T follicular helper cell (primary cell): ENCODE measurements at places on chromosomes 1 and 21.

- no peak for DNase-seq
Measured at GRCh38 chr1:17012775-17013490, 1.2 kb upstream of the ATP13A2 start.

- no peak for DNase-seq
Measured at GRCh38 chr1:153750026-153750995, 22.5 kb downstream of the INTS3 start.

DNA sequence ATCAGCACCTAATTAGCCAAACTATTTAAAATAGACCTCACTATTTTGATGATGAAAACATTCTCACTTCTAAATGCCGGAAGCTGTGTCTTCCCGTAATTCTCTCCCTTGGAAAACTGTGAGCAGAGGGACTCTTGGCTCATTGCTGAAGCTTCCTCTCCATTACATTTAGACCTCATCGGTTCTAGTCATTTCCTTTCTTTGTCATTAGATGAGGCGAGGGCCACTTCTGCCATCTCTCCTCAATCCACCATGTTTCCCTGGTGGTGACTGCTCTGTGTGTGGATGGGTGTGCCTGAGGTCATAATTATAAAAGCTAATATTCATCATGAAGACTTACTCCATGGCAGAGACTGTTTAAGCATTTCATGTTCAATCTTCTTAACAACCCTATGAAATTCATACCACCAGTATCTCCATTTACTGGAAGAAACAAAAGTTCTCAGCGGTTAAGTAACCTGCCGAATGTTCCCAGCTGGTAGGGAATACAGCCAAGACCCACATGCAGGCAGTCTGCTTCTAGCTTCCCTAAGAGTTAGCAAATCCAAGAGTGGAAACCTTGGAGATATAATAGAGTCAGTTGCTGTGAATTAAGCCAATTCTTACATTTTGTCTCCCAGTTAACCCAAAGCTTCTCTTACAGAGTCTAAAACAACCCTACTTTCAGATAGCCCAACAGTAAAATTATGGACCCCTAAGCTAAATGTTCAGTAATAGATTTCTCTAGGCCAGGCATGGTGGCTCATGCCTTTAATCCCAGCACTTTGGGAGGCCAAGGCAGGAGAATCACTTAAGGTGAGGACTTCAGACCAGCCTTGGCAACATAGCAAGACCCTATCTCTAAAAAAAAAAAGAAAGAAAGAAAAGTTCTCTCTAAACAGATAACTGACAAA is 156.2 kb downstream of the ZBTB18 start:
- DNase-seq = no peak

DNA sequence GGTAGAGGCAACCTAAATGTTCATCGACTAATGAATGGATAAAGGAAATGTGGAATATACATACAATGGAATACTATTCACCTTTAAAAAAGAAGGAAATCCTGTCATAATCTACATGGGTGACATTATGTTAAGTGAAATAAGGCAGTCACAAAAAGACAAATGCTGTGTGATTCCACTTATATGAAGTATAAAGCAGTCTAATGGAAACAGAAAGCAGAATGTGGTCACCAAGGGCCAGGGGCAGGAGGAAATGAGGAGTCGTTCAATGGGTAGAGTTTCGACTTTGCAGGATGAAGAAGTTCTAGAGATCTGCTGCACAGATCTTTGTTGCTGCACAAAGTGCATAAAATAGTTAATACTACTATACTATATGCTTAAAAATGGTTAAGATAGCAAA is 7.8 kb downstream of the DIPK1A start:
- no peak for DNase-seq

- DNase-seq = no peak
Measured at GRCh38 chr1:81702903-81703302, 97.8 kb upstream of the ADGRL2 start.

DNA sequence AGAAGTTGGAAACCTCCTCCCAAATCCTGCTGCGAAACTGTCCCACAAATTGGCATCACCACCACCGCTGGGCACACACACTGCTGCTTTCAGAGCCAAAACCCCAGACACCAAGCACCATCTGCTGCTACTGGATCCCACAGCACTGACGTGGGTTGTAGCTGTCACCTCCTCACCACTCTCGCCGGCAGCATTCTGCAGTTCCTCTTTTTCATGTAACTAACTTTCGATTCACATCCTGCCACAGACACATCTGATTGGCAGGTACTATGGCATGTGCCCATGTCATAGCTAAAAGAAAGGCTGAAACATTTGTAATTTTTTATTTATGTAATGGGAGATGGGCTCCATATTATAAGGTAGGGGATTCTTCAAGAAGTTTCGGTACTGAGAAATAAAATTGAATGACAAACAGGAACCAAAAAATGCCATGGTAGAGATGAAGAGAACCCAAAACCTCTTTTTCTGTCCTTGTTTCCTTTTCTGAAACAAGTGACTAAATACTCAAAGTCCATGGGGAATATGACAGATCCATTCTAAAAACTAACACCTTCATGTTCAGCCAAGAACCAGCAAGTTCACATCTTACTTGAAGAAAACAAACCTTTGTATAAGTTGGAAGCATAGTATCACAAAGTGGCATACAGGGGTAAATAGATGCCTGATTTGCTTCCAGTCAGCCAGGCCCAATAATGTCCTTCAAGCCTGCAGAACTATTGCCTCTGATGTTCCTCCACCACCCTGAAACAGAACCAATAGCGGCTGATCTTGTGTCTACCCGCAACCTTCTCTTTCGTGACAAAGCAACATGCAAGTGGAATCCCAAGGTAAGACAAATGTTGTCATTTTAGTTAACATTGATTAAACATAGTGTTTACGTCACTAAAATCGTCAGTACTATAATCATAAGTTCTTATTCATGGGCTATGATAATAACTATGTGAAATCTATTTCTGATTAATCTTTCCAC is 26.6 kb upstream of the RGS13 start:
- DNase-seq = peak; percentile 36

GRCh38 chr1:35688161-35688560 is 30.5 kb downstream of the C1orf216 start:
- DNase-seq = no peak

DNA sequence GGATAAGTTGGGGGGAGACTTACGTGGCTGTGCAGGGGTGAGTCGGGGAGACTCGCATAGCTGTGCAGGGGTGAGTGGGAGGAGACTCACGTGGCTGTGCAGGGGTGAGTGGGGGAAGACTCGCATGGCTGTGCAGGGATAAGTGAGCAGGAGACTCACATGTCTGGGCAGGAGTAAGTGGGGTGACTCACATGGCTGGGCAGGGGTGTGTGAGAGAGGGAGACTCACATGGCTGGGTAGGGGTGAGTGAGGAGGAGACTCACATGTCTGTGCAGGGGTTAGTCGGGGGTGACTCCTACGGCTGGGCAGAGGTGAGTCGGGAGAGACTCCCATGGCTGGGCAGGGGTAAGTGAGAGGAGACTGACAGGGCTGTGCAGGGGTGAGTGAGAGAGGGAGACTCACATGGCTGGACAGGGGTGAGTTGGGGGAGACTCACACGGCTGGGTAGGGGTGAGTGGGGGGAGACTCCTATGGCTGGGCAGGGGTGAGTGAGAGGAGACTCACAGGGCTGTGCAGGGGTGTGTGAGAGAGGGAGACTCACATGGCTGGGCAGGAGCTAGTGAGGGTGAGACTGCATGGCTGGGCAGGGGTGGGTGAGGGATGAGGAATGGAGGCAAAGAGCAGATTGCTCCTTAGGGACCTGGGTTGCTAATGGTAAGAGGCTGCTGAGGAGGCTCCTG is 56.0 kb upstream of the ABCG1 start:
- DNase-seq = no peak

- no peak for DNase-seq
Measured at GRCh38 chr1:29057700-29058099, 66.0 kb downstream of the TMEM200B start.

- DNase-seq = no peak
Measured at GRCh38 chr1:226687426-226687825, 51.7 kb downstream of the ITPKB start.

DNA sequence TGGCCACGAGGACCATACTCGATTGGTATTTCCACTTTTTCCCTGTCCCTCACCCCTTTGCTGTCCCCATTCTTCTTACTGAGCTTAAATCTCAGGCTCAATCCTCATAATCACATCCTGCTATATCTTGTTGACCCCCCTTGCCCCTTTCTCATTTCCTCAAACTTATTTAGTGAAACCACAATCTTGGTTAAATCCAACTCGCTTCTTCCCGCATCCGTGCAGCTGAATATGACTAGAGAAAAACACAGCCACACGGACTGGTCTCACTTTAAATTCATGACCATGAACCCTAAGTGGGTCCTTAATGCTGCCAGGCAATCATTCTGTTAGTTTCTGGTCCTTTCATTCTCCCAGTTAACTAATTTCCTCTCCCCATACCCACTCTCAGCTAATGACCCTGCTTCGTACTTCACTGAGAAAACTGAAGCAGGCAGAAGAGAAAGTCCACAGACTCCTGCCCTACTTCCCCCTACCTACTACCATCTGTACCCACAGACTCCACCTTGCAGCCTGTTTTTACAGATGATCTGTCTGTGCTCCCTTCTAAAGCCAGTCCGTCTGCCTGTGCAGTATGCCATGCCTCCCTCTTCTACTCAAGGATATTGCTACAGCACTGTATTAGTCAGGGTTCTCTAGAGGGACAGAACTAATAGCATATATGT is 96.8 kb upstream of the LMO4 start:
- DNase-seq = no peak

DNA sequence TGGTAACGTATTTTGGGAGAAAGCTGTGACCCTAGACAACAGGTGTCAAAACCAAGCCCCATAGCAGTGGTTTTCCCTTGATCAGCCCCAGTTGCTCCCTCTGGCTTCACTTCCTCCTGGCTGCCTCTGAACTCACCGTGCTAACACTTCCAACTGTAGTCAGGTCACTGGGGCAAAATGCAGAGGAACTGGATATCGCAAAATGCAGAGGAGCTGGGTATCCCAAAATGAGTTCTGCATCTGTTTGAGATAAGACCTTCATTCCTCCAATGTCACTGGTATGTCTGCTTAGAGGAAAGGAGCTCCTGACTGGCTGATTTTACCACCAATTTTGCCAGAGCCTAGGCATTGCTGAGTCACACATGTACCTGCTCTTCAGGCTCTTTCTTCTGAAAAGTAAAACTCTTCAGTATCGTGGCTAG is 19.6 kb upstream of the TACSTD2 start:
- DNase-seq = no peak

DNA sequence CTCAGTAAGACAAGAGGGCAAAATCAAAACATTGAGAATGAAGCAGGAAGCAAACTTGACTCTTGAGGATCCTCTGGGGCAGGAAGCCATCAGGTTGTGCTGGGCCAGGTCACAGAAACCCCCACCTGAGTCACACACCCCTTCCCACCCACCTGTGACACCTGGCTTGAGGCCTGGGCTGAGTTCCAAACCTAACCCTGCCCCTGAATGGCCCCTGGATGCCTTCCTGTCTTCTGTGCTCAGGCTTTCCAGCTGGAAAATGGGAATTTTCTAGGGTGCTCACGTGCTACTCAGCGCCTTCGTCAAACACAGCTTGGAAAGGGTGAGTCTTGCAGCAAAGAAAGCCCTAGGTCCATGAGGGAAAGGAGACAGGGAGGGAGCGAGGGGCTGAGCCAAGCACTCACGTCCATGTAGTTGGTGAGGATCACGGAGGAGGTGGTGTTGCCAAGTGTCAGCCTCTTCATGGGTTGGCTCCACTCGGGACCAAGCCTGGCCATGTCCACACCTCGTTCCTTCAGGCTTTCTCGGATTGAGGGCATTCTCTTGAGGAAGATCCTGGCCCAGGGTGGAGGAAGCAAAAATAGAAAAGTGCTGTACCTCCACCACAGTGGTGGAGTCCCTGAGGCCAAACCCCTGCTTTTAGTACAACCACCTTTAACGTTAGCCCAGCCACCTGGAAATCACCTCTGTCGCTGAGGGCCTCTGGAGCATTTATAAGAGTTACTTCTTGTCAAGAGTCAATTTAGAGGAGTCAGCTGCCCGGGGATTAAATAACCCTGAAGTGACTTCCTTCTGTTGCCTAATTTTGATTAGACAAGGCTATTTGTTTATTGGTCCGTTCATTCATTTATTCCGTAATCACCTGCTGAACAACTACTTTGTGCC is 4.3 kb downstream of the REN start:
- no peak for DNase-seq

DNA sequence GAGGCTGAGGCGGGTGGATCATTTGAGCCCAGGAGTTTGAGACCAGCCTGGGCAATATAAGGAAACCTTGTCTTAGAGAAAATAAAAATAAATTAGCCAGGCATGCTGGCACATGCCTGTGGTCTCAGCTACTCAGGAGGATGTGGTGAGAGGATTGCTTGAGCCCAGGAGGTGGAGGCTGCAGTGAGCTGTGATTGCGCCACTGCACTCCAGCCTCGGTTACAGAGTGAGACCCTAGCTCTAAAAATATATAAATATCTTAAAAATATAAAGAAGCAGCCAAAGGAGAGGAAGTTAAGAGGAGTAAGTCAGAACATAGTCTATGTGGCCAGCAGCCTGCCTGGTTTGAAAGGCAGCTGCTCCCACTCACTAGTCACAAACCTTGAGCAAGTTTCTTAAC is 4.5 kb upstream of the IL10RB start:
- DNase-seq = no peak

GRCh38 chr1:75394386-75395139 is 216.4 kb downstream of the SLC44A5 start:
- no peak for DNase-seq

DNA sequence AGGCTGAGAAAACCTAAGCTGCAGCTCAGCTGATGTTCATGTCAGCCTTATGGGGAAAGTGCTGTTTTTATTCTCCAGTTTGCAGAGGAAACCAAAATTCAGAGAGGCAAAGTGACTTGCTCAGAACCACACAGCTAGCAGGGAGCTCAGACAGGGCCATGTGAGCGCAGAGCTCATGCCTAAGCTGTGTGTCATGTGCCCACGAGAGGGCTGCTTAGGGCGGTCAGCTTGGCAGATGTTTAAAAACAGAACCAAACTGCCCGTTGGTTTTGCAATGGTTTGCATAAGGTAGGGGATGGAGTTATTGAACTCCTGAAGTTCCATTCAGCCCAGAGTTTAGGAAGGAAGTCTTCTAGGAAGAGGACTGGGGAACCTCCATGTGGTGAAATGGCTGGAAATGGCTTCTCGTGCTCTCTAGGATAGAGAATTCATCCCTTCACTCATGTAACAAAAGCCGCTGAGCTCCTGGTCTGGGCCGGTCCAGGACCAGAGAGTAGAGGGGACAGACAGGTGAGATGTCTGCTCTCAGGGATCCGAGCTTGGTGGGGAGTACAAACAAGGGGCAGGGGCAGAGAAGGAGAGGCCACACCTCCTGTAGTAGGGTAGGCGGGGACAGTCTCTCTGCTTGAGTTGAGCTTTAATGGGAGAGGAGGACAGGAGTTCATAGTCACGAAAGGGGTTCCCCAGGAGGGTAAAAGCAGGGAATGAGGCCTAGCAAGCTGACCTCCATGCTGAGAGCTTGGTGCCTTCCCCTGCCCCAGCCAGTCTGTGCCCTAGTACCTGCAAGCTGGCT is 46.9 kb downstream of the ARHGEF10L start:
- DNase-seq = no peak
